ENCODE measurements at places on chromosomes 2 and 18.

DNA sequence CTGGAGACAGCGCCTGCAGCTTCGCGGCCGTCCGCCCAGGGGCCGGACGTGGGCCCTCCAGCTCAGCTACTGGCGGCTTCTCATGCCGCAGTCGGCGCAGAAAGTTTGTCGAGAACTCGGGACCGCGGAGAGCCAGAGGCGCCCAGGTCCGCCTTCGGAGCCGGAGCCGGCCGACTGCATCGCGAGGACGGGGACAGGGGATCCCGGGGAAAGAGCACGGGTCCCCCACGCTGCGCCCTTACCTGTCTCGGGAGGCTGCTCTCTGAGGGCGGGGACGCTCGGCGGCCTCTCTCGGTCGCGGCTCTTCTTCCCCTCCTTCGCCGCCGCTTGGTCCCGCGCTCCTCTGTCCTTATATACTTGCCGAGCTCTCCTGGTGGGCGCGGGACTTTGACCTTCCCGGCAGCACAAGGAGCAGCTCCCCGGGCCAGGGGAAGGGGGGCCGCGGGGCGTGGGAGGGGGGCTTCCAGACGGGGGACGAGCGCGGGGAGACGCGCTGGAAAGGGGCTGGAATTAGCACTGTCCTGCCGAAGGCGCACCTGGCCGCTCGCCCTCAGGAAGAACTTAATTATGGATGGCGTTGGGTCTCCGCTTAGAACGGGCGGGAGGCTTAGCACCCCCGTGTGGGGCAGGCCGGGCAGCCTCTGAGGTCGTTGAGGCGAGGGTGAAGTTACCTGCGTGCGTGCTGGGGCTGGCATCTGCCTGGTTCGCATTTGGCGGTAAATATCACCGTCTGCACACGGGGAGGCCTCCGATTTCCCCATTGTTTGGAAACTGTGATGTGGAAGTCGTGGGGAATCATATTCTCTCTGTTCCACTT lies at the start of gene POMC:
TSS of gene POMC (minus strand) at position 325 of the 817 bp plus-strand sequence. CDS start 3,808 bp downstream, outside the sequence.
- peak; percentile 5 for DNase-seq

DNA sequence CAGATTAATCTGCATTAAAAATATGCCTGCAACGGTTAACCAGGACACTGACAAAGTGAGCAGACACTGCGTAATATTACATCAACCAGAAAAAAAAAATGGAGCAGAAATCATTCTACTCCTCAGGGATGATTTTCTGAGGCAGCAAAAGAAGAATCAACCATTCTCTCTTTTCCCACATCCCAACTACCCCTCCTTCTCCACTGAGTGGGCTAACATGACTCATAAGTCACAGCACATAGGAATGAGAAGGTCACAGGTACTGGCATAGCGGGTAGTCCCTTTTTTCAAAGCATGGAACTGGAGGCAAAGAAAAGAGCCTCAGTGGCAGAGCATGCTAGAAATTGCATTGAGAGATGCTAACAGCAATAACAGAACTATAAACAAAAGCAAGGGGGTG lies 54.3 kb upstream of the TSPYL6 start:
- no peak for DNase-seq

- DNase-seq: no peak
Measured at GRCh38 chr2:16739778-16740581, 74.3 kb upstream of the CYRIA start.

DNA sequence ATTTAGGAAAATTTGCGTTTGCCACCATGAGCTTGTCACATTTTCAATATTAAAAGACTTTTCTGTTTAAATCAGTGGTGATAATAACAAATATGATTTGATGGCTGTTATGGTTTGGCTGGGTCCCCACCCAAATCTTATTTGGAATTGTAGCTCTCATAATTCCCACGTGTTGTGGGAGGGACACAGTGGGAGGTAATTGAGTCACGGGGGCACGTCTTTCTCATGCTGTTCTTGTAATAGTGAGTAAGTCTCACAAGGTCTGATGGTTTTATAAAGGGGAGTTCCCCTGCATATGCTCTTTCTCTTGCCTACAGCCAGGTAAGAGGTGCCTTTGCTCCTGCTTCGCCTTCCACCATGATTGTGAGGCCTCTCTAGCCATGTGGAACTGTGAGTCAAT lies 83.4 kb upstream of the RGPD4 start:
- no peak for DNase-seq

DNA sequence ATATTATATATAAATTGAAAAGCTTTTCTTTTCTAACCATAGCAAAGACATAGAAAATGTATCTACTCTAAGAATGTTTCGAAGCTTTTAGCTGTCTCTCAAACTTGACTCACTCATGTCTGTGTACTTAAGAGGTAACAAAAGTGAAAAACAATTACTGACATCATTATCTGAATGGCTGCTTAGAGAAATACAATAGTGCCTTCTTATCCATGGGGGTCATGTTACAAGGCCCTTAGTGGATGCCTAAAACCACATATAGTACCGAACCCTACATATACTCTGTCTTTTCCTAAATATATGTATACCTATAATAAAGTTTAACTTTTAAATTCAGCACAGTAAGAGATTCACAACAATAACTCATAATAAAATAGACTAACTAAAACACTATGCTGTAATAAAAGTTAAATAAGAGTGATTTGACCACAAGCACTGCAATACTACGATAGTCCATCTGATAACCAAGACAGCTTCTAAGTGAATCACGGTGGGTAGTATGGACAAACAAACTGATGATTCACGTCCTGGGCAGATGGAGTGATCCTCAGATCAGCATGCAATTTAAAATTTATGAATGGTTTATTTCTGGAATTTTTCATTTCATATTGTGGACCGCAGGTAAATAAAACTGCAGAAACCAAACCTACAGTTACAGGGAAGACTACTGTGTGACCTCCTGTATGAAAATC lies 246.2 kb downstream of the XIRP2 start:
- DNase-seq: no peak

GRCh38 chr2:196167666-196168065 lies 3.7 kb downstream of the STK17B start:
- DNase-seq: no peak

GRCh38 chr2:218307415-218308090 lies 15.2 kb upstream of the TMBIM1 start:
- DNase-seq: no peak

DNA sequence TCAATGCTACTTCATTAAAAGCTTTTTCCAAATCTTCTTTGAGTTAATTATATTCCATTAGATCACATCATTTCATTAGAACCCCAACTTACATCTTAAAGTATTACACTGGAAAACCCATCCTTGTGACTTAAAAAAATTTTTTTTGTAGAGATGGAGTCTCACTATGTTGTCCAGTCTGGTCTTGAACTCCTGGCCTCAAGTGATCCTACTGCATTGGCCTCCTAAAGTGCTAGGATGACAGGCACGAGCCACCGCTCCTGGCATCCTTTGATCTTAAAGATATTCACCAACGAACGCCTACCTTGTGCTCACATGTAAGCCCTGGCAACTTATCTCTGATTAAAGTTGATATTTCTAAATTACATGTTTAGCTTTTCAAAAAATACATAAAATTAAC lies 6.7 kb downstream of the LAPTM4A start:
- DNase-seq: no peak

- DNase-seq: no peak
Measured at GRCh38 chr2:135096665-135097446, 44.8 kb downstream of the RAB3GAP1 start.

- no peak for DNase-seq
Measured at GRCh38 chr2:231191896-231192872, 6.2 kb upstream of the ARMC9 start.

DNA sequence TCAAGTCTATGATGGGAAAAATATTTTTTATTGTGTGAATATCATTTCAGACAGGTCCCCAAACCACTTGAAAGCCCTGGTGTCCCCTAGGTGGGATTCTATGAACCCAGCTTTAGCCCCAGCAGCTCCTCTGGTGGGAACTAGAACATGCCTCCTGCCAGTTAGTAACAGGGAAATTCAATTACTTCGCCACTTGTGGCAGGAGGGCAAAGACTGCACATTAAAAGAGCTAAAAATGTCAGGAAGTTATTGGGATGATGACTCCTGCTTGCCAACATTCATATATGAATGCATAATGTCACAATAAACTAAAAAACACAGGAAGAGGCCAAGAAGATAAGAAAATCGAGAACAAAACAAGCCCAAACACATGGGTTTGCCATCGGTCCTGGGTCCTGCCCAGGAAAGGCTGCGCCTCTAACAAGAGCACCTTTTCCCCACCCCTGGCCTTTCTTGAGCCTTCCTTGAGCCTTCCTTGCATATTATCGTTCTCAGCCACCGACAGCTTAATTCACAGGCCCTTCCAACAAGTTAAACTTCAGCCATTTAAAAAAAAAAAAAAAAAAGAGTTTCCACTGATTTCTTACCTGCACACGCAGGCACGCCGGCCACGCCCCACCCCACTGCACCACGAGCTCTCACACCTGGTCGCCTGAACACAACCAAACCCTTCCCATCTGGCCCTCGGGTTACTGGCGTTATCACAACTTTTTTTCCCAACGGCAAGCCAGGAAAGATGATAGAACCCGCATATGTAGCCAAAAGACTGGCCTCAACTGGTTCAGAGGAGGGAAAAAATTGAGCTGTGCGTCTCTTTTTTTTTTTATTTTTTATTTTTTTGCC lies 23.4 kb downstream of the BCL11A start:
- no peak for DNase-seq

GRCh38 chr2:32553829-32554432 lies 73.9 kb upstream of the TTC27 start:
- peak; percentile 45 for DNase-seq

DNA sequence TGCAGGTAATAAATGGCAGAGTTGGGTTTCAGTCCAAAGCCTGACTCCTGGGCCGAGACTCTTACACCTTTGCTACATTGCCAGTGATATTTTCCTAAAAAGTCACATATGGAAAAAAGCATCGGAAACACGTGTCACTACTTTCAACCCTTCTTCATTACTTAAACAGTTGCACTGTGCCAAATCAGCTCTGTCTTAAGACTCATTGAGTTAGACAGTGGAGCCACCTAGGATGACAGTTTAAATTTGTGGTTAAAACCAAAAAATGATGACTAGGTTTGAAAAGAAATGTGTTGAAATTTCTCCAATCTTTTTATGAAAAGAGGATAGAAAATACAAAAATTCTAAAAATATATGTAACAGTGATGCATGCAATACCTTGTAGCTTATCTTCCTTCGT lies 97.5 kb downstream of the TMEM247 start:
- no peak for DNase-seq

- DNase-seq: no peak
Measured at GRCh38 chr2:85501248-85501647, 37.7 kb upstream of the MAT2A start.

DNA sequence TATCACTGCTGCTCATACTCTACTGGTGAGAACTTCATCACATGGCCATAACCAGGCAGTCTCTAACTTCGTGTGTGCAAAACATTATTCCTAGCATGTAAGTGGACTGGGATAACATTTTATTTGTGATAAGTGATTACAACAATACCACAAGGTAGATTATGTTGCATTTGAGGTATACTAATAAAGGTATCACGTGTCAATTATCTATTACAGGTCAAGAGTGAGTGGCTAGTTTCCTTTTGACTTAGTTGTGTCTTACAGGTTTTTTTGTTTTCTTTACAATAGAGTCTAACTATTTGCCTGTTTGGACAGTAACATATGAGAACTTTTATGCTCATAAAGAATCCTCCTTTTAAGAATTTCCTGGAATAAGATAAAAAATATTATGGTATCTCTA lies 67.2 kb upstream of the DSC1 start:
- DNase-seq: no peak

DNA sequence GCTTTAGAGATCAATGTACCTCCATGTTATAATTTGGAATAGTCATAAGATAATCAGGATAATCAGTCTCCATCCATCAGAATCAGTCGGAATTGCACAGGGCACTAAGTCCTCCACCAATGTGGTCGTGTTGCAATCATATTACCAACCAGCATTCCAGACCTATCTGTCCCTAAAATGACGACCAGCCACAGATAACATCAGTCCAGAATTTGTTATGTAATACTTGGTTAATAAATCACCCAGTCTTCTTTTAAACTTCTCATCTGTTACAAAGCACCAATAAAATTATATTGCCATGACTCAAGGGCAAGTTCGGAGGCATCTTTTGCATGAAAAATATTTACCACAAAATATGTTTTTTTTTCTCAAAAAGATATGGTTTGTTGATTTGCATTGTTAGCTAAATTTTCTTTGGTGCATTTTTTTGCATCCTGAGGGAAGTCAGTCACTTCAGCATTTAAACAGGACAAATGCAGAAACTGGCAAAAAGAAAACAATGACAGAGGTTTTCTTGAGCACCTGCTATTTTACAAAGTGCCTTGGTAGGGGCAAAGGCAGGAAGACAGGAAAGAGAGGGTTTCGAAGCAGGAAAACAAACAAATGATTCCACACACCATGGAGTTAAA lies 29.3 kb downstream of the PIEZO2 start:
- DNase-seq: no peak

- DNase-seq: no peak
Measured at GRCh38 chr2:101921319-101921952, 70.3 kb upstream of the IL1R2 start.

- no peak for DNase-seq
Measured at GRCh38 chr2:225824748-225825449, 425.4 kb downstream of the NYAP2 start.

- no peak for DNase-seq
Measured at GRCh38 chr2:183359867-183360266, 235.6 kb downstream of the NUP35 start.

DNA sequence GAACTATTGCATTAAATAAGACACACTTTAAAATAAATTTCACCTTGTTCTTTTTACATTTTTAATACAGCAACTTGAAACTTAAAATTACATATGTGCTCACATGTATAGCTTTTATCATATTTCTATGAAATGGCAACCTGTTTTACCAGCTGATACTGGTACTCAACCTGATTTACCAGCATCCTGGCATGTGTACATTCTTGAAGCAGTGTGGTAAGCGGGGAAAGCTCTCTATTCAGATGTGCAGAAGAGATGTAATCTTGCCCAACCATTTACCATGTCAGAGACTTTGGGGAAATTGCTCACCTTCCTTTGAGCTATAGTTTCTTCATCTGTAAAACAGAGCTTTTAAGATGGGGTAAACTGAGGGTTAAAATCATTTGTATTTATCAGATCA lies 133.2 kb downstream of the CCDC148 start:
- DNase-seq: no peak

DNA sequence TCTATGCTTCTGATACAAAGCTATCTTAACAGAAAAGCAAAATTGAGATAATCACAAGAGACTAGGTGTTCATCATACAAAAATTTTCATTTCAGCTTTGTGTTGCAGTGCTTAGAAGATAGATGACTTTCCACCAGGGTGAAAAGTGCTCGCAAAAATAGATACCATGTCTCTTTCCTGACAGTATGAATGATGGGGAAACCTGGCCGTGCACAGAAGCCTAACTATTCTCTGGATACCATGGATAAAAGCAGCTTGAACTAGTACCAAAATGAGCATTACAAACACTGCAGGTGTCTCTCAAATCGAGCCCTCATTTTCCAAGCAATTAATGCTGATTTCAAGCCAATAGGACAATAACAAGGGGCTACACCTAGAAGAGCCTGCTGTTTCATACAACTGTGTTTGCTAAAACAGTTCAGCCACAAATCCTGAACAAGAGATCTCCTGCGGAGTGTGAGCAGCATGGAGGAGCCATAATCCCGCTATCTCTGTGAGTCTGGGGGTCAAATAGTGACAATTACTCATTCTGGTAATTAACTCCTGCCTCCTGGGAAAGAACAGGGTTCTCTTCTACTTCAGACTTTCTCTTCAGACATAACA lies 507.6 kb downstream of the PID1 start:
- DNase-seq: no peak

All from CD4-positive, alpha-beta T cell treated with Interleukin-2 at 100 ng/mL for 4 hours (primary cell).